Renal cortex interstitium (tissue), 15 donors: ENCODE measurements at places on chromosomes 4 and X. TPM values are rescaled to one million over a fixed set of nuclear protein-coding genes. Genes with fewer than 3 reads are reported as not detected.
A peak's percentile ranks its signal among the peaks of the same experiment; 100 is the strongest.

DNA sequence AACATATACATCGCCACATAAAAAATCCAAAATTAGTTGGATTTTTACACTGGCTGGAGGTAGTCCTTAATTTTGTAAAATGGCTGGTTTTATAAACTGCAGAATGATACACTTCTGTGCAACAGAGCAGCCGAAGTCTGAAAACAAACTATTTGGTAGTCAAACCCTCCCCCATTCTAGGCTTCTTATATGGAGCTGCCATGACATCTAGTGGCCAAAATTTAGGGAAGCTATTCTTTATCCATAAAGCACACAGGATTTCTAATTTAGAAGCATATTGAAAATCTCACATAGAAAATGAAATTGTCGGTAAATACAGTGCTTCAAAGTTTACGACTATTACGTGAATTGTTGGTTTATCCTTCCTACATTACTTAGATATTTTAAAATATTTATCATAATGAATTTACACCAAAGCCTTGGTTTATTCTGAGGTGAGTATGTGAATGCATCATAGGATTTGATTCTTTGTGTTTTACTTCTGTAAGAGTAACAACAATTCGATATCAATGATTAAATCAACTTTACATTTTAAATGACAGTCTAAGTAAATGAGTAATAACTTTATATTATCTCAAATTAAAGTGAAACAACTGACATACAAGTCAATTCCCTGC is 113.4 kb upstream of the FAM241A start:
- DNase-seq: peak; percentile 33

- no peak for DNase-seq
Measured at GRCh38 chrX:81208916-81209315, 7.0 kb downstream of the SH3BGRL start.

- DNase-seq: peak; percentile 64
Measured at GRCh38 chr4:123869286-123870215, 473.0 kb downstream of the SPRY1 start.

DNA sequence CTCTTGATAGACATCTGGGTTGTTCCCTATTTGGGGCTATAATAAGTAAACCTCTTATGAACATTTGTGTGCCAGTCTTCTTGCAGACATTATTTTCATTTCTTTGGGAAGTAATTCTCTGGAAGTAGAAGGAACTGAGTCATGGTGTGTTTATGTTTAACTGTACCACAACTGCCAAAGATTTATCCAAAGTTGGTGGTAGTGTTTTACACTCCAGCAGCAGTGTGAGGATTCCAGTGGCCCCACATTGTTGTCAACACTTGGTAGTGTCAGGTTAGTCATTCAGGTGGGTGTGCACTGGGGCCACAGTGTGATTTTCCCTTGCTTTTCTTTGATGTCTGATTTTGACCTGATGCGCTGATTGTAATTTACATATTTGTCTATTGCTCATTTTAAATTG is 5.0 kb upstream of the UVSSA start:
- no peak for DNase-seq

GRCh38 chrX:40504801-40505605 is 75.8 kb upstream of the ATP6AP2 start:
- DNase-seq: no peak

- no peak for DNase-seq
Measured at GRCh38 chr4:998096-998691, 5.0 kb upstream of the SLC26A1 start.

- DNase-seq: no peak
Measured at GRCh38 chrX:18793601-18794089, 86.2 kb downstream of the PPEF1 start.

DNA sequence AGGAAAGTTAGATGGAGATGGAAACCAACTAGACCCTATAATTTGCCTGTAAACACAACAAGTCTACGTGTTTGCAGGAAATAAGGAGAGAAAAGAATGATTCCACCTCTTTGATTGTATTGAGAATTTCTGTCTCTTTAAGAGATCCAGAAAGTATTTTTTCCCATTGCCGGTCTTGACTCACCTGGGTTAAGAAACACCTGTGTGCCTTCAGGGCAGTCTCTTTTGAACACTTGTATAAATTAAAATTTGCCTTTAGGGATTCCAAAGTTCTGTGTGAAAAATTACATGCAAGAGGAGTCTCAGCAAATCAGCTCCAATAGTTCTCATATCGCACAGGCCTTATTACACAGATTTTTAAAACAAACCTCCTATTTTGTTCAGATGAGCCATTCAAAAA is 46.0 kb upstream of the SMAD1 start:
- DNase-seq: no peak

- DNase-seq: no peak
Measured at GRCh38 chrX:81308086-81308829, 106.4 kb downstream of the SH3BGRL start.

GRCh38 chrX:117134983-117135382 is 672.2 kb upstream of the CT83 start:
- DNase-seq: no peak

- DNase-seq: no peak
Measured at GRCh38 chr4:13174001-13174400, 310.1 kb downstream of the RAB28 start.

- DNase-seq: no peak
Measured at GRCh38 chr4:168930413-168931196, 79.5 kb downstream of the CBR4 start.

DNA sequence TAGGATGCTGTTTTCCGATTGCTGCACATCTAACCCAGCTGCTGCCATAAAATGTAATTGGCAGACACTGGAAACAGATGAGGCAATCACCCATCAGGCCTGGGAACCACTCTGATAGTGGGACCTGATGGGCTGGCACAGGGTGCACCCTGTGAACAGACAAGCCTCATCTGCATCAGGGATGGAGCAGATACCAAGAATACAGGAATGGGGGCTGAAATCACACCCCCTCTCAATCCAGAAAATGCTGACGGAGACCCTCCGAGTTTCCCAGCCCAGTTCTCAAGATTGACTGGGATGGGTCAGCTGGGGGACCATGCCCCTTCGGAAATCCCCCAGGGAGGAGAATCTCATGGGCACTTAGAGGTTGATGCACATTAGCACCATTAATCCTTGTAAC is 28.8 kb upstream of the PPP2R2C start:
- DNase-seq: no peak

DNA sequence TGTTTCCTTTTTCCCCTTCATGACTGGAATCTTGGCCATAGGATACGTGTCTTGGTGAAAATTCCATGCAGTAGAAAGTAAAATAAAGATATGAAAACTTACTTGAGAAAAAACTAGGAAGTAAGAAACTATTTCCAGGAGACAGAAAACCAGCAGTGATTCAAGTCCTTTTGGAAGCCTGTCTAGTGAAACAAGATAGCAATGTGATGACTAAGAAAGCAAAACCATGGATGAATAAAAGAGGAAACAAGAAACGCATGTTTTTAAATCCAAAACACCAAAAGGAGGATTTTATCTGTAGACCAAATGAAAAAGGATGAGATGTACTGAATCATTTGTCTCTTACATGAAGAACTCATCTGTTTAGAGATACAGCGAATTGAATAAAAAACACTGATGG is 1430.0 kb downstream of the ARAP2 start:
- DNase-seq: no peak

- no peak for DNase-seq
Measured at GRCh38 chr4:15427161-15427560, 672 bp upstream of the C1QTNF7 start.

DNA sequence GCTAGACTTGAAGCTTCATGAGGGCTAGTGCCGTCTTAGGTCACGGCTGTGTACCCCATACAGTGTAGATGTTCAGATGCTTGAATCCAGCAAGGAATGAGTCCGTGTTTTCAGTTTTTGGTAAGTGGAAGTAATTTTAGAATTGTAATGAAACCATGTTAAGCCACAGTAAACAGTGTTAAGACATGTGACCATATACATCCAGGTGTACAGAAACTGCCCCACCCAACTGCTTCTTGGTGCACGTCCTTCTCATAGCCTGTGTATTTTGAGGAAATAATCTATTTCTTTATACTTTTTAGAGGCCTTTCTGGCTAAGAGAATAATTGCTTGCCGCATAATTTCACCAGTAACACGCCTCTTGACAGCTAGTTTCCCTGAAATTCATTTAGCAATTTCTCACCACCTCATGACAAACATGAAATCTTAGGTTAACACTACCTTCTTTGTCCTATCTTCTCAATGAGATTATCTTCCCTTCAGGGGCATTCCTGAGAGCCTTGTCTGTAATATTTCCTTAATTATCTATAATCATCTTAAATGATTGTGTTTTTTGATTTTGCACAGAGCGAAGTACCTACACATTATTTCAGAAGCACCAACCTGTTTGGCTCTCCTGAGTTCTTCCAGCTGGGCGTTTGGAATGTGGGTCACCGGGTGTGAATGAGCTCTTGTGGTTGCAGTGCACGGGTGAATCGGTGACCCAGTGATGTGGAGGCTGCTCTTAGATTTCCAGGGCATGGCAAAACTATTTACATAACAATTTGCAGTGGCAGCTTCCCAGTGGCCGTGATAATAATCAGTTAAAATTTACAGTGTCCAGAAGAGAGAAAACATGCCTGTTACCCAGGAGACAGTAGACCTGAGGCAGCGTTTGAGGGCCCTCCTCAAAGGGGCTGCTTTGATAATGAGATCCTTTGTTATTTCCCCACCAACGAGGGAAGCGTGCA is 50.2 kb upstream of the TADA2B start:
- DNase-seq: no peak

The GABRE gene
- 13.9 TPM for polyA plus RNA-seq

The OR13H1 gene
- polyA plus RNA-seq: not detected

The CXorf49 gene
- not detected for polyA plus RNA-seq

The MRFAP1 gene
- polyA plus RNA-seq: 389 TPM

The CXCL8 gene
- polyA plus RNA-seq: 0.57 TPM
